ENCODE measurements at places on chromosomes 7 and 10. TPM values are rescaled to one million over a fixed set of nuclear protein-coding genes. Genes with fewer than 3 reads are reported as not detected.

GRCh38 chr10:63711361-63711760 lies 190.2 kb downstream of the REEP3 start:
- no peak for DNase-seq

DNA sequence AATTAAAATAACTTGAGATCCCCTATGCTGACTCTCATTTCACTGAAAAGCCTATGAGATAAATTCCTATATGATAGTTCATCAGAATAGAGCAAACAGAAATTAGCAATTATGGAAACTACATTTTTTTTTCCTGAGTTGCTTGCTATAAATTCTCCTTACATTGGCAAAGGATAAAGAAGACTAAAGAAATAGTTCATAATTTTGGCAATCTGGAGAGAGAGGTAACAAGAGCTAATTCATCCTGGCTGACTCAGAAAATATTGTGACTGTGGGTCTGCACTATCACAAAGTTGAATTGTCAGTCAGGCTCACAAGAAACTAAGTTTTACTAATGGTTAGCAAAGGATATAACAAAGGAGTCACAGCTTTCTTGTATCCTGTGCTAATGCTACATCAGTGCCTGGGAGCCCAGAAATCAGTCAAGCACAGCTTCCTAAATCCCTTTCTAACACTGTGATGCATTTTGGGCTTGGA lies 483.0 kb downstream of the MAGI2 start:
- DNase-seq, result no peak

GRCh38 chr7:137231167-137231566 lies 112.4 kb downstream of the PTN start:
- DNase-seq, result no peak

GRCh38 chr7:4837041-4837802 lies 24.6 kb downstream of the PAPOLB start:
- no peak for DNase-seq

GRCh38 chr7:121328508-121329190 lies at the start of gene WNT16:
WNT16 (plus strand) TSS chr7:121329000; CDS start chr7:121329293, 293 bp downstream.
- no peak for DNase-seq

DNA sequence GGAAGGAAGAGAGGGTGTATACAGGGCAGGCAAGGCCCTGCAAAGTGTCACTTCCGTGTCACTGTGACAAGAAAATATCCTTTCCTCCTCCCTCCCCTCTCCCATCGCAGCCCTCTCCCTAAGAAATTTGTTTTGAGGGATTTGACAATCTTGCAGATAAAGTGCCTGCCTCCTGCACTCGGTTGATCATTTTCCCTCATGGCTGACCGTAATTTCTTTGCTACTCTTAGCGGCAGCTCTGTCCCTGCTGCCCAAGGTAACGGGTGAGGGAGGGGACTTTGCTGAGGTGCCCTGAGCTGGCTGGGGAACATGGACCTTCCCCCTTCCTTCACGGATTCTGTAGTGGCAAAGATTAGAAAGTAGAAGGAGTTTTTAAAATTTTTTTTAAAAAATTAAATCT lies 179.1 kb downstream of the TCF7L2 start:
- DNase-seq, result no peak

DNA sequence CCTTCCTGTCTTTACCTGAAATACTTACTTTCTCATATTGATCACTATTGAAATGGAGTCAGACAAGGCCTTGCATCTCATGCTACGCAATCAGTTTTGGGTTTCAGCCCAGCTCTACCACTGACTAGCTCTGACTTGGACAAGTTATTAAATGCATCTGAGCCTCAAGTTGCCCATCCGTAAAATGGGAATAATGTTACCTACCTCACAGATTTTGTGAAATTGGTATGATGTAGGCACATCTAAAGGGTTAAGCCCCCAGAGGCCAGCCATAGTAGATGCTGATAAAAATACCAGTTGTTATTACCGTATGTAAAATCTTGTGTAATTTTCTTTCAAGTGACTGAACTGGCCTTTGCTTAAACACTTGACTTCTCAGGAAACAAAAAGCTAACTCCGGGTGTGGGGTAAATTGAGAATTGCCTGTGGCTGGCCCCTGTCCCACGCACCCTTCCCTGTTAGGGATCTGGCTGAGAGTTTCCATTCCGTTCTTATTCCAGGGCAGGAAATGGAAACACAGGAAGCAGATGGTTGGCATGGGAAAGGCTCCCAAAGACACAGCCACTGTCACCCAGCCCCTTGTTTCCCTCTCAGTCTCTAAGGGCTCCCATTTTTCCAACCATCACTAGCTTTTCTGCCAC lies 7.5 kb downstream of the DUSP5 start:
- DNase-seq, result no peak

- no peak for DNase-seq
Observed at GRCh38 chr10:130020651-130021382, 56.7 kb upstream of the EBF3 start.

ASB10 gene
- not detected for total RNA-seq

GPR15LG gene
- total RNA-seq, result not detected

Data from OCI-LY7 (cell line).